Activated CD4-positive, alpha-beta T cell treated with anti-CD3 and anti-CD28 coated beads, Interleukin-2, amount 10 ng/mL, durations not matched to agents 24 days and 14 days (primary cell): ENCODE measurements at places on chromosomes 2 and 18. TPM values are rescaled to one million over a fixed set of nuclear protein-coding genes. Genes with fewer than 3 reads are reported as not detected.

The INHBB gene
- not detected in 2 replicates for total RNA-seq

The BOK gene
- total RNA-seq: 0.17 and 0.77 TPM in 2 replicates

The APLF gene
- total RNA-seq: 2.0 and 2.1 TPM in 2 replicates

The NPHP1 gene
- total RNA-seq: 0.21 and 0.44 TPM in 2 replicates

The CLEC4F gene
- not detected in 2 replicates for total RNA-seq

The CCDC195 gene
- not detected in 2 replicates for total RNA-seq

The NXPH2 gene
- not detected in 2 replicates for total RNA-seq

The SIX3 gene
- not detected in 2 replicates for total RNA-seq

The PFN4 gene
- total RNA-seq: 0.47 TPM in 1 of 2 replicates, not detected in the other

The TFCP2L1 gene
- 0.12 TPM in 1 of 2 replicates, not detected in the other for total RNA-seq

The DLGAP1 gene
- 0.99 and 1.5 TPM in 2 replicates for total RNA-seq

The SCN3A gene
- 0.05 TPM in 1 of 2 replicates, not detected in the other for total RNA-seq

The PLCL1 gene
- total RNA-seq: 0.45 and 0.63 TPM in 2 replicates

The C2orf74 gene
- total RNA-seq: 5.7 and 8.7 TPM in 2 replicates

The ALK gene
- total RNA-seq: not detected in 2 replicates

The ALPI gene
- not detected in 2 replicates for total RNA-seq

The IGFBP5 gene
- total RNA-seq: not detected in 2 replicates

The GAL3ST2 gene
- 0.52 and 1.2 TPM in 2 replicates for total RNA-seq

The RAMP1 gene
- 17.6 TPM in 2 replicates for total RNA-seq

The SLC38A11 gene
- total RNA-seq: not detected in 2 replicates

The COPS7B gene
- 66.7 and 67.6 TPM in 2 replicates for total RNA-seq
